ENCODE measurements at places on chromosomes 12 and 14.
A peak's percentile ranks its signal among the peaks of the same experiment; 100 is the strongest.

DNA sequence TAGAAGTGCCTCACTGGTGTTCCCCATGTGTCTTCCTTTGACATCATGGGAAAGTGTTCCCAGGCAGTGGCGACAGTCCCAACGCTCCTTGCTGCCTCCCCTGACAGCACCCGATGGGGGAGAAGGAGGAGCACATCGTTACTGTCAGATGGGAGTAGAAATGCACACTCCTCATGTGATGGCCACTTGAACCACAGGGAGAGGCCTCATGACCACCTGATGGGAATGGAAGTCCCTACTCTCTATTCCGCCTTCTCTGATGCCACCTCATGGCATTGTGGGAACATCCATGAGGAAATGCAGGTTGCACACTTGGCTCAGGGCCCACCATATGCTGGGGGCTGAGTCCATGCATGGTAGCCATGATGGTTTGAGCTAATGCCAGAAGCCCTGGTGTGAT is 14.3 kb upstream of the CORO1C start:
- no peak for DNase-seq

- DNase-seq: no peak
These were observed 43.3 kb upstream of the LRRK2 start for GRCh38 chr12:40181490-40181889.

- no peak for DNase-seq
These were observed 39.0 kb downstream of the SLCO1B1 start for GRCh38 chr12:21169878-21170472.

DNA sequence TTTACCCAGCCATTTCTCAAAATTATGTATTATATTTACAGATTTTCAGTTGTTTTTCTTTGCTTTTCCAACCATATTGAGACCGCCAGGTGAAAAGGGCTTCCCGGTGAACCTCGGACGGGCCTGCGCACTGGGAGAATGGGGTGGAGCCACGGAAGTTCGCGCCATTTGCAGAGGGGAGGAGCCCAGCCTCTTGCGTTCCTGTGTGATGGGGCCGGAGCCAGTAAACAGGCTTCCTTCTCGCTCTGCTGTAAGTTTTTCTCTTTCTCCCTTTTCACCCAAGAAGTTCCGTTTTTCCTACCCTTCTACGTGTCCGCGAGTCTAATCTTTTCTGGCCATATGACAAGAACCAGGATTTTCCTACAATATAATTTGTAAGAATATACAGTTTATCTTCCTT is 1108.8 kb upstream of the SEL1L start:
- DNase-seq: no peak

DNA sequence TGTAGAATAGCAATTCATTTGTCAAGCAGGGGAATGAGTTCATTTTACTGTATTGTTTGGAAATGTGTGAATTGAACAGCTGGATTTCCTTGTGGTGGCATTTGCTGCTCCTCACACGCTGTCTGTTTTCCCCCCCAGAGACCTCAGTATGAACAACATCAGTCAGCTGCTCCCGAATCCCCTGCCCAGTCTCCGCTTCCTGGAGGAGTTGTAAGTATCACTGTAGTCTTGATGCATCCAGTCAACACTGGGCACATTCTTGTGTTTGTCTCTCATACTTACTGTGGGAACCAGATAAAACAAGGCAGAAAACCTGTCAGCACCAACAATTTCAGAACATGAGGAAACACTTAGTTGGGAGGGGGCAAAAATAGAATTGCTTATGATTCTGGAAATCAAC is 64.9 kb downstream of the LGR5 start:
- DNase-seq: no peak

DNA sequence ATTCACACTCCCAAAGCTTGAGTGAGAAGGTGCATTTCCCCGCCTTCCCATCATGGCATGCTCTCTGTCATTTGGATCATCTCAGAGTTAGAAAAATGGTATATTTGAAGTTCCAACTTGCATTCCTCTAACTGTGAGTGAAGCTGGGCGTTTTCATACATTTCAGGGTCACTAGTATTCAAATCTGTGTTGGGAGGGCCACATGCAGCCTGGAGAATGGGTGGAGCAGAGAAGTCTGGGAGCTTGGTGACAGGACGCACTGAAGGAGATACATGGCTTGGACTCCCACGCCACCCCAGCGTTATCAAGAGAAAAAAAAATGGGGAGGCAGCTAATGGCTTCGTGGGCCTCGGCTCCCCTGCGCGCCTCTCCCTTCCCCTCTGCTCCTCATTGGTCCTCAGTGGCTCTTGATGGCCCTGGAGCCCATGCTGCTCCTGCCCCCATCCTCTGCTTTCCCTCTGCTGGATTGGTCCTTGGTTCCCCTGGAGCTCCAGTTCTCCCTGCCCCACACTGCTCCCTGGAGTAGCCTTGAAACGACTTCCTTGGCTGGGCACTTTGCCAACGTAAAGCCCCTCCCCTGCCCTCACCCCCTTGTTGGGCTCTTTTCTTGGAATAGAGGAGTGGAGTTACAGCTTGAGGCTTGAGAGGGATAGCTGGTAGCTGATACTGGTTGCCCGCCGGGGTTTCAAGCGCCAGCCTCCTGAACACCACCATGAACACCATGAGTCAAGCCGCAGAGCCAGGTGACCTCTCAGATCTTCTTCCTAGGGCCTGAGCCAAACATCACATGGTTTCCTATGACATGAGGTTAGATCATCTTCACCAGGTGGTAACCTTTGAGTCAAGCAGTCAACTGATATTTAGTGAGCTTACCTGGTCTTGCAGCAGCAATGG is 139.6 kb downstream of the PRKCH start:
- no peak for DNase-seq

- no peak for DNase-seq
These were observed 38.5 kb downstream of the OAS2 start for GRCh38 chr12:113016796-113017195.

DNA sequence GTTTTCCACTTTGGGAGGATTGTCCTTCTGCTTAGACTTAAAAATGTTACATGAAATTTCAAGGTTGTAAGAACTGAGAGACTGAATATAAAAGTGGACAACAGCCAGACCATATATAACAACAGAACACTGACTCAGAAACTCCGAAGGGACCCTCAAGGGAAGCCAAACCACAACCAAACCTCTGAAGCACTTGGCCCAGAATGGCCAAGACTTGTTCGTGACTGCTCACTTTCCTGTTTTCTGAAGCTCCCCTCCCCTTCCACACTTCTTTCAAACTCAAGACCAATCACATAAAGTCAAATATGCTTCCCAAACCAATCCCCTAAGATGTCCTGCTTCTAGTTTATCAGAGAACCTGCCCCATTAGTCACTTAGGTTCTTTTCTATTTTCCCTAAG is 13.7 kb downstream of the OR6J1 start:
- DNase-seq: no peak

DNA sequence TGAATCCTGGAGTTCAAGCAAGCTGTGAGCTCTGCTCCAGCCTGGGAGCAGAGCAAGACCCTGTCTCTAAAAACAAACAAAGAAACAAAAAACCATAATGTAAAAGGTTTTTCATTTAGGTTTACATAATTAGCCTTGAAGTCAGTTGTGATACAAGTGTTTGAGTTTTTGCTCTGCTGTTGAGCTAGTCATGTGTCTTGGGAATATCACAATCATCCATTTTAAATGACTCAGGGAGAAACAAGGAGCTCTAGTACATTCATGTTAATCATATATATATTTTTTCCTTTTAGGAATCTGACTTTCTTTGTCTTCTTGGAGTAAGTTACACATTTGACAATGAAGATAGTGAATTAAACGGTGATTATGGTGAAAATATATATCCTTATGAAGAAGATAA is 12.9 kb downstream of the MIA2 start:
- DNase-seq: no peak

- no peak for DNase-seq
These were observed 99.1 kb downstream of the TBC1D30 start for GRCh38 chr12:64923536-64923935.

DNA sequence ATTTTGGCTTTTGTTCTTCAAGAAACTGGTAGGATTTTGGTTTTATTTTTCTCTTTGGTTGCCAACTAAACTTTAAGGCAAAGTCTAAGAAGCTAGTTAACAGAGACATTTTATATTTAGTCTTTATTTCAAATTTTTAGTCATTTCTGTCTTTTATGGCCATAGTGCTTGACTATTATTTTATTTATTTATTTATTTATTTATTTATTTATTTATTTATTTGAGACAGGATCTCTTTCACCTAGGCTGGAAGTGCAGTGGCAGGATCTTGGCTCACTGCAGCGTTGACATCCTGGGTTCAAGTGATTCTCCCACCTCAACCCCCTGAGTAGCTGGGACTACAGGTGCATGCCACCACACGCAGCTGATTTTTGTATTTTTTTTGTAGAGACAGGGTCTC is 3.1 kb downstream of the MON2 start:
- DNase-seq: no peak

DNA sequence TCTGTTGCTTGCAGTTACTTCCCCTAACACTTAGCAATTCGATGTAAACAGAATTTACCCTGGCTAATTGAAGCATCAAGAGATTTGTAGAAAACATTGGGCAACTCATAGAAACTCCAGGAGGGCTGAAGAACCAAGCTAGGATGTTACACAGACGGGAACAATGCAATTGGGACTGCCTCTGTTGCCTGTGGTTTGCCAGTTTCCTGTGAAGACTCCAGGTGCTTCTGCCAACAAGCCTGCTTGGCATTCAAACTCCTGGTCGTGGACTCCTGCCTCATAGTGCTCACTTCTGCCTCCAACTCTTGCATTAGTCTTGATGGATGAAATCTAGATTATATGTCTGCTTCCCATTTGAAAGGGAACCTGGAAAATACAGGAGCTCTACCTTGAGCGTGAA is 246.0 kb downstream of the BMP4 start:
- no peak for DNase-seq

GRCh38 chr12:125738211-125738610 is 673.0 kb downstream of the AACS start:
- no peak for DNase-seq

DNA sequence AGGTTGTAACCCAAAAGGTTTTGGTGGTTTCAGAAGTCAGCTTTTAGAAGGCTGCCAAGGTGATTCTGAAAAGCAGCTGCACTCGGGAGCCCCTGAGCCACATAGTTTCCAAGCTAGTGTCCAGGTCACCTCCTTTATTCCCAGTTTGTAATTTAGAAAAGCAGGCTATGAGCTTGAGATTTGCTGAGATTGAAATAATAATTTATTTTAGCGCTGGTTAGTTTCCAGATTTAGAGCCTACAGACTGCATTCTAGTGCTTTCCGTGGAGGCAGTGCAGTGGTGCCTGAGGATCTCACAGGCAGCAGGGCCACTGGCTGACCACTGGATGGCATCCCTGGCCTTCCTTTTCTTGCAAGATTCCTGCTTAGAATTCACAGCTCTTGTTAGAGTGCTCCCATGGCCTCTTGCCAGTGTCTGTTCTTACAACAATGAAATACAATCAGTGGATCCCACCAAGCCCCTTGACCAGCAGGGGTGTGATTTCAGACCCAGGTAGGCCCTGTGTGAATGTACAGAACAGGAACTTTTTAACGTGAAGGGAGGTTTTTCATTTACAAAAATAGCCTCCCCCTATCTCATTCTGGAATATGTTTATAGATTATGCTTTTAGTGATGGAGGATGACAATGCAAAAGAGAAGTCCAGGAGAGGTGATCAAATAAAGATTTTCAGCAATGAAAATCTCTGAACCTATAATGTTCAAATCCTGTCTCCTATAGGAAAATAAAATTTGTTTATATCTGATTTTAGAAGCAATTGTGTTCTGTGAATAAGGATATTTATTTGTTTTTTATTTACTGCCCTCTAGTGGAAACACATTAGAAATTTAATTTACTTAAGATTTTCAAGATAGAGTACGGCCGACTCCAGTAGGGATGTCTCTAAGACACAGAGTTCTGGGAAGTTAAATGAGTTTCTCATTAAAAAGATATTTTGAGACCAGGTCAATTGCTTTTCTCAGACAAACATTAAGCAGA is 362.1 kb upstream of the STXBP6 start:
- peak; percentile 53 for DNase-seq

DNA sequence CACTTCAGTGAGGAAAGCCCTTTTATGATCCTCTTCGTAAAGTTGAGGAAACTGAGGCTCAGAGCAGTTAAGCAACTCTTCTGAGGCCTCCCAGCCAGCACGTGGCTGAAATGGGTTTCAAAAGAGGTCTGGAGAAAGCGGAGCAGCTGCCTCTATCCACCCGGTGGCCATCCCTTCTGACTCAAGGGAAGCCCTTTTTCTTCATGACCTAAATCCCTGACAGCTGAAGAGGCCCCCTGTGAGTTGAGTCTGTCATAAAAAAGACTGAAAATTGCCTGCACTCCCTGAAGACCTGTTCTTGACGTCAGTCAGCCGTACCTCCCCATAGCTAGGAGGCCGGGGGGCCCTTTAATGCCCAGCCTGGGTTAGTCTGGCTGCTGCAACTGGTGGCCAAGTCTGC is 10.7 kb downstream of the CMKLR1 start:
- no peak for DNase-seq

DNA sequence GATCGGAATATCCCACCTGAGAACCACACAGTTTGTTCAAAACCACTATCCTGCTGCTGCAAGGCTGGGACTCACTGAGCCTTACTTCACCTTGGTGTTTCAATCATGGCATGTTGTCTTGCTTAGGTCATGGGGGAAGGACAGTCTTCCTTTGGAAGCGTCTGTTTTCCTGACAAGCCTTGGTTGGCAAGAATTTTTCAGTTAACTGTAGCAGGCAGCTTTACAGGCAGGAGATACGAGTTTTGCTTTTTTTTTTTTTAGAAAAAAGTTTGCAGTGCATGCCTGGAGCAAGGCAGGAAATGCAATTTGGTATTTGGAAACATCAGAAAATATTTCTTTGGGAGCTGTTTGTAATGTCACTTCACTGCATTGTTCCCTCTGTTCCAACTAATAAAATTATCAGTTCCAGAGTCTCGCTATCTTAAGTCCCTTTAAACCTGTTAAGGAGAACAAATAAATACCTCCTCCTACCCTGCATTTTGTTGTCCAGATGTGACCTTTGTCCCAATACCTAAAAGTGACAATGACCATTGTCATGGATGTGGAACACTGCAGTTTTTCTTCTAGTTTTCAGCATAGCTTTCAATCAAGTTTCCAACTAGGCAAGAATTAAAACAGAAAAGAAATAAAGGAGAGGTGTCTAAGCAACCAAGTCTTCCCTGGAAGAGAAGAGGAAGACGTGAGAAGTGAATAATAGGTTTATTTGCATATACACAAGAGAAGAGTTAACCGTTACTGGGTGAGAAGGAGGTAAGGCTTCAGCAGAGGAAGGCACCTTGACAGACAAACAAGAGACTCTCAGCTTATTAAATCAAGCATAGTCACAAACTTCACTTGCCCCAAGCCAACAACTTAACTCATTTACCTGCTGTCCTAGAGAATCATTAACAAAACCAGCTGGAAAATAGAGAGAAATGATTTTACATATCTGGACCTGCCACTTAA is 71.4 kb upstream of the ACTN1 start:
- DNase-seq: no peak

- no peak for DNase-seq
These were observed 190.1 kb downstream of the BCL11B start for GRCh38 chr14:99081880-99082279.

- no peak for DNase-seq
These were observed 69.1 kb upstream of the C12orf71 start for GRCh38 chr12:27151479-27151878.

- DNase-seq: no peak
These were observed 226.8 kb upstream of the HMGA2 start for GRCh38 chr12:65597527-65597926.

GRCh38 chr14:72084935-72085334 is 152.7 kb downstream of the RGS6 start:
- no peak for DNase-seq

All from midbrain (tissue), 1 donor.